ENCODE measurements at places on chromosomes 2 and 18. TPM values are rescaled to one million over a fixed set of nuclear protein-coding genes. Genes with fewer than 3 reads are reported as not detected.

GRCh38 chr2:112481528-112482233 is at the start of gene TTL:
Gene TTL, plus strand, starts transcription at chr2:112482156. Its CDS starts 189 bp downstream, at chr2:112482345.
- H3K4me1 ChIP-seq, result no peaks in the 10 kb centered on the region
- H3K4me3 ChIP-seq, result peak within 1 kb of the TSS; percentile 75
- H3K27me3 ChIP-seq, result no peaks in the 10 kb centered on the region
- no peaks in the 10 kb centered on the region for H3K36me3 ChIP-seq
- H3K27ac ChIP-seq, result peak within 1 kb of the TSS; percentile 92

DNA sequence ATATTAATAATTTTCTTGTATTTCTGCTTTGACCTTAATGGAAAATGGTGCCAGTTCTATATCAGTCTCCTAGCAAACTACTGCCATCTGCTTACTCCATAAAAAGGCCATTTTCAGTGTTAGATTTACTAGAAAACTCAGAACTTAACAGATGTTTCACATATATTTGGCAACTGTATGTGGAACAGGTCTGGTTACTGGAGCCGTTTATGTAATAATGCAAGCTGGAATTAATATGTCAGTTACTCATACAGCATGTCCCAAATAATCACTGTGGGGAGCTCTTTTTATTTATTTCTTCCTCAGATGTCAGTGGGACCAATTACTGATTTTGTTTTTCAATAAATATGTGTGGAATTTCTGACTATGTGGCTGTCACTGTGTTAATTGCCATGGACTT is 1247.6 kb downstream of the CNTNAP5 start:
- no peak overlapping the region for H3K27ac ChIP-seq
- H3K27me3 ChIP-seq, result no peaks in the 10 kb centered on the region
- H3K4me3 ChIP-seq, result no peak overlapping the region

CKAP2L gene
- not detected for total RNA-seq

CRYBA2 gene
- total RNA-seq, result not detected
